ENCODE measurements at places on chromosomes 11 and 22.

GRCh38 chr11:16157327-16157726, 199.0 kb downstream of the SOX6 start:
- DNase-seq = no peak

GRCh38 chr22:22810018-22810427, 77.6 kb upstream of the IGLL5 start:
- DNase-seq = peak; percentile 24

GRCh38 chr11:6357222-6357621, 33.1 kb upstream of the SMPD1 start:
- DNase-seq = peak; percentile 74

DNA sequence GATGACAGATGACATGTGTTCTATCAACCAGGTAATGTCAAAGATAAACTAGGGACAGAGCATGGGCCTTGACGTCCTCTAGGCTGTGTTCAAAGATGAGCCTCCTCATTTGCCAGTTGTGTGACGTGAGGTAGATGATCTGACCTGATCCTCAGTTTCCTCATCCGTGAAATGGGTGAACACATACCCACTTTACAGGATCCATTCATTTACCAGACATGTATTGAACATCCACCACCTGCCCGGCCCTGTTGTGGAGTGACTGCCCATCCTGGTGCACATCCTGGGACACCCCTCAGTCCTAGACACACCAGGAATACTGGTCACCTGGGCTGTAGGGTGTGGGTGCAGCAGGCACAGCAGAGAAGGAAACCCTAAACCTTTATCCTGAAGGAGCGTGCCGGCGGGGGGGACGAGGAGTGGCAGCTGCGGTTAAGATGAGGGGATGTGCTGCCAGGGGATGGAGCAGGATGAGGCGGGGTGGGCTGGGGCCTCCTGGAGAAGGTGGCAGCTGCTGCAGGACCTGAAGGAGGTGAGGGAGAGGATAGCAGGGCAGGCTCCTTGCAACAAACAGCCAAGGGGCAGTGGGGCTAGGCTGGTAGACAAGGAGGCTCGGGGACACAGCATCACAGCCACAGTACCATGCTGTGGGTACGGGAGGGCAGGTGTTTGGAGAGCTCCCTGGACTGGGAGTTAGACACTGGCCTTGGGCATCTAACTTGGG, 8.4 kb downstream of the CLDN5 start:
- DNase-seq = no peak

DNA sequence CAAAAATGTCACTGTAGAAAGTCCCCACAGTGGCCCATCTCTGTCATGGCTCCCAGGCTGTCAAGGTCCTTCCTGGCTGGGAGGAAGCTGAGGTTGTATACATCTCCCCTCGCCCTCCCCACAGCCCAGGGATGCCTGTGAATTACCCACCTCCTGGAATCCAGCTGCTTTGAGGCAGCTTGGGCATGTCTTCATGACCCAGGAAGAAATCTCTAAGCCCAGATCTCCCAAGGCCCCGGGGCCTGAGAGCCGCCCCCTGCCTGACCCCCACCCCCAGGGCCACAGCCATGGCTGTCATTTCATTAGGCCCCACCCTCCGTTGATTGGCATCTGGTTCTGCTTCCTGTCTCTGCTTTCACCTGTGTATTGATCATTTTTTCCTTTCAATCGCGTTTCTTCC, 207.5 kb downstream of the TBC1D22A start:
- DNase-seq = no peak

GRCh38 chr22:38260761-38261681, 11.8 kb downstream of the TMEM184B start:
- no peak for DNase-seq

- DNase-seq = no peak
These were observed 52.2 kb downstream of the CYTH4 start for GRCh38 chr22:37334461-37334858.

DNA sequence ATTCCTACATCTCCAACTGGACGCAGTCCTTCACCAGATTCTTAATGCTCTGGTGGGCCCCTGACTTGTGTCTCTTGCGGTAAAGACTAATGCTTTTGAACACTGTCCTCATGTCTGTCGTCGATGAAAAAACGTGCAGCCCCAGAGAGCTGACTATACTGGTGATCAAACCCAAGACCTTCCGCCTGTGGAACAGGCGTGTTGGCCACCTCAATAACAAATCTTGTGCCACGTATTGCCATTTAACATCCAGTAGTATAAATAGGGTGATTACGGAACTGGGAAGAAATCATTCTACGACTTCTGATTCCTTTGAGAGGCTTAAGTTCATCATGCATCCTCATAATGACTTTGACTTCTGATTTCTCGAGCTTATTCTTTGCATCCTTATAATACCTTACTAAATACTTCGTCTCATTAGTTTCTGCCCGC, 45.6 kb downstream of the OR4D9 start:
- DNase-seq = no peak

DNA sequence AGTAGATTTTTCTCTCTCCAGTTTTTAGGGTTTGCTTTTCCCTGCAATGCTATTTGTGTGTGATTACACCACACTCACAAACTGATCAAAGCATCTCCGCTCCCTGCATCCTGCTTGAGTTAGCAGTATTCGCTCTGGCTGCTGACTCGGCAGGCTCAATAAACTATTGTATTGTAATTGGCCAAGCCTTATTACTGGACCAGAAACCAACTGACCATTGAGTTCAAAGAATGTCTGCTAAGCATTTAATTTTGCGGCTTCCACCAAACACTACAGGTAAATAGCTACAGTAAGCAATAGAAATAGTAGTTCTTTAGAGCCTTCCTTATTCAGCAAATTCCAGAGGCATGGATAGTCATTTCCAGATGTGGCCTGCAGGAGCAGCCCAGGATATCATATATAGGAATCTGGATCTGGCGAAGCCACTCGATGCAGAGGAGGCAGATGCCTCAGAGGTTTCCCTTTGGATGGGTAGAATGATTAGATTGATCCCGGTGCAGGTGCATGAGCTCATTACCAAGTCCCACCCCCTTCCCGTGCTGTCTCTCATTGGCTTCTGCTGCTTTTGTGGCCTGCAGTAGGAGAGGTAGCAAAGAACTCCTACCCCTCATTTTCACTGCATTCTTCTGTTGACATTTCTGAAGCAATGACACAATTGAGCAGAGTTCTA, 77.3 kb downstream of the COMMD9 start:
- DNase-seq = no peak
